ENCODE measurements at places on chromosomes 11 and 22.

DNA sequence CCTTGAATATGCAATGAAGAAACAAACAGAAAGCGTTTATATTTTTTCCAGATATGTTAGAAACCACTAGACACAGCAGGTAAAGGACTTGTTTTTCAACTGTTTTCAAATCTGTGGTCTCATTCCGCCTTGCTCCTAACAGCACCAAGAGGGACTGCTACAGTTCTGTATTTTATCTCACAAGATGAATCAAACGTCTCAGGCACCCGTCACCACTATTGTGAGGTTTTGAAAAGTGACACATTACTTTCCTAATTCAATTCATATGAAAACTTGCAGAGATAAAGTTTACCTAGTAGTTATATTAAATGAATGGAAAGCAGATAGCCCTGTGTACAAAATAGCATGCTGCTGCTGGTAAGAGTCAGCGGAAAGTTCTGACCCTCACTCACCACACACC, 386.3 kb downstream of the ETS1 start:
- DNase-seq: no peak

GRCh38 chr11:78451371-78452150, 33.9 kb upstream of the GAB2 start:
- no peak for DNase-seq

GRCh38 chr11:35682230-35683173, 19.9 kb downstream of the TRIM44 start:
- DNase-seq: no peak

GRCh38 chr22:49930596-49931412, 12.4 kb downstream of the CRELD2 start:
- DNase-seq: peak; percentile 63

DNA sequence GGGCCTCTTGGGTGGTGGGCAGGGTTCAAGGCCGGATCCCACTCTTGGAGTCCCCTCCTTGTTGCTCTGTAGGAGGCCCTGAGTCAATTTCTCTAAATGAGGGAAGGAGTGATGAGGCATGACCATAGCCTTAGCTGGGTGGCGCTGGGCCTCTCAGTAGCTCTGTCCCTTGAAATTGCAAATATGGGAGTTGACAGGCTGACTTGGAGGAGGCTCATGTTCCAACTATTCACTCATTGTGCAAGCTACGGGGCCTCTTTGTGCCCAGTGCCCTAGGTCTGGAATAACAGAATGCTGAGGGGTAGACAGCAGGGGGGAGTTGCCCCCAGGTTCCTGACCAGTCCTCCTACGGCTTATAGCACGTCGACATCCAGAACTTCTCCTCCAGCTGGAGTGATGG, 8.0 kb downstream of the SELENOM start:
- no peak for DNase-seq

DNA sequence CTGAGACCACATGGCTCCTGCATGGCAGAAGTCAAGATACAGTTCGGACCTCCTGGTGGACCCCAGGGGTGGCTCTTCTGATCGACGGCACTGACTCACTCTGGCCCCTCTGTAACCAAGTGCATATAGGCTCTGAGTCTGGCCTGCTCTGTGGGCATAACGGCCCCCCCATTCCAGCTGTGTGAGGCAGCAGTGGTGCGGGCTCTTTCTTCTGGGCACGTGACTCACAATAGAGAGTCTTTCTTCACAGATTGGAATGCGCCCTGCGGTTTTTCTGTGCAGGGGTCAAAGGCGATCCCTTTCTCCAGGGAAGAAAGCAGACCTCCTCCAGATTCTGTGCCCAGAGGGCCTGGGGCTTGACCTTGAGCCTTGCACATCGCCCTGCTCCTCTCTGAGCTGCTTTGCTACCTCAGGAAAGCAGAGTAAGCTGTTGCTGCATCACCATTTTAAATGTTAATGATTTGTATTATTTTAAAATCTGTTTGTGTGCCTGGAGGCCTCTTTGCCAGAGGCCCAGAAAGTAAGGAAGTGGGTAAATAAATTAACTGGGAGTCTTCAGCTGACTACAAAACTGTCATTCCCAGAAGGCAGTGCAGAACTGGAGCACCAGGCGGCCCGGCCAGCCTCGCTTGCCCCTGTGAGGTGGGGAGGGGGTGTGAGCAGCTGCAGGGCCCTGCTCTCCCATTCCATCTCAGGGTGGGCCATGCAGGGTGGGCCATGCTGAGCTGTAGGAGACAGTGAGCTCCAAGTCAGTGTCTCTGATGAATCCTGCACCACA, 199.0 kb downstream of the GRIK4 start:
- DNase-seq: no peak

DNA sequence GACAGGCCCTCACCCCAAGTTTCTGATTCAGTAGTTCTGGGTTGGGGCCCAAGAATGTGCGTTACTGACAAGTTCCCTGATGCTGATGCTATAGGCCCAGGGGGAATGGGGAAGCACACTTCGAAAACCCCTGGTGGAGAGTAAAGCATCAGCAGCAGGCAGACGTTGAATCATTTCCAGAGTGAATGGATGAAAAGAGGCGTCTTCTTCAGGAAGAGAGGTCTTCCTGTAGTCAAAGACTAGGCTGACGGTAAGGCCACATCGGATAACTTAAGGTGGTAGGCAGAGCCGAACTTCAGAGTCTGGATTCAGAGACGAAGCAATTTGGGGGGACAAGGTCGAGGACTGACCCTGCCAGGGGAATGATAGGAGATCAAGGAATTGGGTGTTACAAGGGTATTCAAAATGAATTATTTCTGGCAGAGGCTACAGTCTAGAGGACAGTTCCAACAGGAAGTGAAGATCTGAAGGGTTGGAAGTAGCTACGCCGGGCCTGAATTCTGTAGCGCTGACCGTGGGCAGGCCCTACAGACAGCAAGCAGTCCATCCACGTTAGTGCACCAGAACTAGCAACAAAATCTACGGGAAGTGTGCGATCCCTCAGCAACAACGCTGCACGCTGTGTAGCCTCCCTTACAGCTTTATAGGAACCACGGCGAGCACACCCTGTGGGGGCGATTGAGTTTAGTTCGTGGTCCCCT, 862 bp upstream of the CENATAC start:
- DNase-seq: peak; percentile 37
